ENCODE measurements at places on chromosomes 5 and 9. TPM values are rescaled to one million over a fixed set of nuclear protein-coding genes. Genes with fewer than 3 reads are reported as not detected.

Gene MLLT3
- 10.0 TPM for total RNA-seq

Gene C9
- total RNA-seq: 0.44 TPM

Gene STING1
- 127 TPM for total RNA-seq

Gene C5orf34
- total RNA-seq: 6.5 TPM

Gene S1PR3
- 18.9 TPM for total RNA-seq

Gene FAM163B
- total RNA-seq: not detected

Gene GLRA1
- not detected for total RNA-seq

Gene ADAMTS6
- 43.4 TPM for total RNA-seq

Gene NIPAL4
- total RNA-seq: not detected

Gene HSPA4
- total RNA-seq: 161 TPM

Gene IGFBPL1
- not detected for total RNA-seq

Gene SPATA31C1
- not detected for total RNA-seq

Gene ELAVL2
- total RNA-seq: 0.20 TPM

Gene GPR151
- not detected for total RNA-seq

Gene PCDHGB2
- 1.9 TPM for total RNA-seq

Gene MEIKIN
- total RNA-seq: not detected

Gene NRARP
- total RNA-seq: 50.0 TPM

Gene PCDHB16
- total RNA-seq: 0.12 TPM

Gene DROSHA
- total RNA-seq: 90.0 TPM

Gene GLT6D1
- total RNA-seq: not detected

All from endothelial cell of umbilical vein (primary cell).